ENCODE measurements at places on chromosomes 7 and 10.

GRCh38 chr10:132466520-132467463 is 69.8 kb downstream of the PWWP2B start:
- no peak for DNase-seq

- DNase-seq: no peak
Observed at GRCh38 chr7:106819546-106819945, 45.5 kb upstream of the PIK3CG start.

- DNase-seq: no peak
Observed at GRCh38 chr10:47159361-47160260, 140.4 kb upstream of the GDF10 start.

- DNase-seq: no peak
Observed at GRCh38 chr7:112020800-112021199, 185.4 kb downstream of the DOCK4 start.

DNA sequence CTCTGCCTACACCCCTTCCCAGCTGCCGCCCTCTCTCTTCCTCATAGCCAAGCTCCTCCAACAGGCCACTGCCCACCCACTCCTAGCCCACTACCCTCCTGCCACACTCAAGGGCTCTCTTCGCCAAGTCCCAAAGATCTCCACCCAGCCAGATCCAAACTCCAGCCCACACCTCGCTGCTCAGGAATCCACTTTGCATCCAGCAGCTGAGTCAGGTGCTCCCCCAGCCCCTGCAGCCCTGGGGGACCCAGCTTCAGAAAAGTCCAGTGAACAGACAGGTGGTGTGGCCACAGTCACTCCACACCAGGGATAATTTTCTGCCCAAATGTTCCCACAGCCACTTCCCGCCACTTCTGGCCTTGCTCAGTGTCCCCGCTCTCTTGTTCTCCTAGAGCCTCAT is 10.9 kb downstream of the OGDHL start:
- no peak for DNase-seq

GRCh38 chr10:18323916-18324315 is 183.7 kb downstream of the CACNB2 start:
- no peak for DNase-seq

- DNase-seq: no peak
Observed at GRCh38 chr7:122556873-122557542, 141.9 kb downstream of the RNF133 start.

DNA sequence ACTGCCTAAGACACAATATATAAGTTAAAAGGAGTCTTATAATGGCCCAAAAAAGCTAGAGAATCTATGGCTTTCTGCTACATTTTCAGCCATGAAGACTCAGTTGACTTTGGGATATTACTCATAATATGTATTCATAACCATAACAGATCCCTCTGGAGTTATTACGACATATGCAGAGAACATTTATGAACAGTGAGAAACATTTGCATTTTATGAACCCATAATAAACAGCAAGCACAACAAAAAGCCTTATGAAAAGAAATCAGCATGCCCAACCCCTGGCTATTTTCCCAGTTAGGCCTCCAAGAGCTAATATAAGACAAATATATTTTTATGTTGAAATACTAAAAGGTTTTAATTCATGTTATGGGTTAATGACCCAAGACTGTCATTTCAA is 52.4 kb downstream of the ARMH3 start:
- no peak for DNase-seq

DNA sequence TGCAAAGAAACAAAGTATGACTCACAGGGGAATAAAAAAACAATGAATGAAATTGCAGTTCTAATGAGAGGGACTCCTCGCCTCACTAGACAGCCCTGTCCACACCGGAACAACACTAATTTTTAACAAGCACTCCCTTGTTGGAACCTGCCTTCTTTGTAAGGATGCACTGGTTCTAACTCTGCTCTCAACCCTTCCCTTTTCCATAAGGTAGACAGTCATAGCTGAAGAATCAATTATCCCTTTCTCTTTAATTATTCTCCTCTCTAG is 65.1 kb downstream of the TSPAN12 start:
- no peak for DNase-seq

GRCh38 chr7:106891548-106892410 is 26.7 kb downstream of the PIK3CG start:
- DNase-seq: no peak

- DNase-seq: no peak
Observed at GRCh38 chr7:131802195-131802864, 245.9 kb upstream of the PODXL start.

DNA sequence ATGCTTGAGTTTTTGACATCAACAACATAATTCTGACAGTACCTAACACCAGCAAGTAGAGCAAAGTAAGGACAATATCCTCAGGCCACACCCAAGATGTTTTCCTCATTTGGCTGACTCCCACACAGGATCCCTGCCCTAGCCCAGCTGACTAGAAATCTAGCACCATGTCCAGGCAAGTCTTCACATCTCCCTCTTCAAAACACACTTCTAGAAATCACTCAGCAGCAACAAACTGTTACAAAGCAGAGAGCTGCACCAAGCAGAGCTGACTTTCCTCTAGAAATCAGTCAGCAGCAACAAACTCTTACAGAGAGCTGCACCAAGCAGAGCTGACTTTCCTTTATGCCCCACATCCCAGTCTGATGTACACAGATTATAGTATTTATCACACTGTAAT is 7.7 kb downstream of the TMEM168 start:
- DNase-seq: no peak

Measured in trophoblast cell (in vitro differentiated cells and primary cell).